ENCODE measurements at places on chromosomes 12 and 14. TPM values are rescaled to one million over a fixed set of nuclear protein-coding genes. Genes with fewer than 3 reads are reported as not detected.

GRCh38 chr12:10408842-10409241 is 715 bp downstream of the KLRC4 start:
- H3K4me3 ChIP-seq: no peak overlapping the region
- DNase-seq: no peak
- no peaks in the 10 kb centered on the region for H3K36me3 ChIP-seq
- no peaks in the 10 kb centered on the region for H3K4me1 ChIP-seq

DNA sequence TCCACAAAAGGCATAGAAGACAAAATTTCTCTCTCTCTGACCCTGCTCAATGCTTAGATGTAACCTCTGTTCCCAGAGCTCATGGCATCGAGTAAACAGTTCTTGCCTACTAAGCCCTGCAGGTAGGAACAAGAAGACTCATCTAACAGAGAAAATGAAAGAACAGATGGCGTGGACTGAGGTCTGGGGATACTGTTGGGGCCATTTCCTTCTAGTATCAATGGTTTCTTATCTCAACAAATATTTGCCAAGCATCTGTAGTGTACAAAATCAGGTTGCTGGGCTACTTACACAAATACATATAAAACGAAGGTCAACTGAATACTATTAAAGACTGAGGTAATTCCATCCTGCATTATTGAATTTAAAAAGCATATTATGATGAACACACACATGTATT is 93.3 kb downstream of the RIMBP2 start:
- H3K27me3 ChIP-seq: no peaks in the 10 kb centered on the region
- H3K4me3 ChIP-seq: no peak overlapping the region
- DNase-seq: no peak
- no peaks in the 10 kb centered on the region for H3K4me1 ChIP-seq
- no peaks in the 10 kb centered on the region for H3K36me3 ChIP-seq

- H3K27me3 ChIP-seq: no peaks in the 10 kb centered on the region
- H3K27ac ChIP-seq: no peak overlapping the region
- no peak overlapping the region for H3K4me3 ChIP-seq
- no peaks in the 10 kb centered on the region for H3K36me3 ChIP-seq
- DNase-seq: no peak
Measured at GRCh38 chr12:92596383-92596782, 106.4 kb upstream of the PLEKHG7 start.

DNA sequence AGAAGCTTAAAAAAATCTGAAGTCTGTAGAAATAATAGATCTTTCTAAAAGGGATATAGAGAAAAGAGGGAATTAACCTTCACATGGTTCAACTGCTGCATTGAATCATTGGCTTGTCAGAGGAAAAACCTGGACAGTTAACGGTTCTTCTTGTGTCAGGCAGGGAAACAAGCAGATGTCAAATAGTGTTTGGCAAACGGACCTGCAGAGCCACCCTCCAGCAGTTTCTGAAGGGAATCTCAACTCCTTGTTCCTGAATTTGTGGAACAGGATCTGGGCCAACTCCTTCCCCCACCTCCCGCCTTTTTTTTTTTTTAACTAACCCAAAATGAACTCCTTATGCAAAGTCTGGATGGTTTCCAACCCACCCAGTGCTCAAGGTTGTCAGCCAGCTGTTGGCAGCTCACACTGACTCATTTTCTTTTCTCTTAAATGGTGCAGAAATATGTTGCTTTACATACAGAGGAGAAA is 187.3 kb downstream of the CAND1 start:
- no peak overlapping the region for H3K27ac ChIP-seq
- DNase-seq: no peak
- H3K4me3 ChIP-seq: no peak overlapping the region
- no peaks in the 10 kb centered on the region for H3K4me1 ChIP-seq
- H3K36me3 ChIP-seq: no peaks in the 10 kb centered on the region
- no peaks in the 10 kb centered on the region for H3K27me3 ChIP-seq

DNA sequence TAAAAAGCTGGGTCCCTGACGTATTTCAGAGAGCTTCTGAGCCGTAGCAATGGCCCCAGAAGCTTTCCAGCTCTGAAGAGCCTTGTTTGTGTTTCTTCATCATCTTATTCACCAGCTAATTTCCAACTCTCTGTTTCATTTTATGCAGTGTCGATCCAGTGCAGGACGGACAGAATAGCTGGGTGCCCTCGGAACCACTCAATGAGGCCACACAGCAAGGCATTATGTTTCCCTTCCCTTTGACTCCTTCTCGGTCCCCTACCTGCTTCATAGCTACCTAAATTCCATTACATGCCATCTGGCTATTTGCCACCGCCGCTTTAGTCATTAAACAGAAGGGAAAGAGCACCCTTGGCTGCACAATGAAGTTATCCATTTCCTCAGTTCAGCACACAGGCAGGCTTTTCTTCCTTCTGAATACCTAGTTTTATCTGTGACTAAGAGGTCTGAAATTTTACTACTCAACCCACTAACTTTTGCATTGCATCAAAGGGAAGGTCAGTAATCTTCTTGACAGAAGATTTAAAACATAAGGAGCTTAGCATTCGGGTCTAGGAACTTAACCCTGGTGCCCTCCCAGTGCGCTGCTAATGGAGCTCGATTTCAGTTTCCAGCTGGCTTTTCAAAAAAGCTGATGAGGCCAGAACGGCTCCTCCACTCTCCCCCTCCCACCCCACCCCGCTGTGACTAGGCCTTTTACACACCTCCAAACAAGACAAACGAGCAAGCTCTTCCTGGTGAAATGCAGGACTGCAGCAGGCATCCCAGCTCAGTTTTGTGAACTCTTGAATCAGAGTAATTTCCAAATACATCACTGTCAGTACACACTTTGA is 176.8 kb downstream of the GXYLT1 start:
- peak overlapping the region; percentile 68 for H3K27ac ChIP-seq
- H3K4me1 ChIP-seq: peaks cover 18% of the 10 kb centered on the region
- peaks cover 5% of the 10 kb centered on the region for H3K36me3 ChIP-seq
- H3K4me3 ChIP-seq: peak overlapping the region; percentile 38
- peak; percentile 54 for DNase-seq
- H3K27me3 ChIP-seq: no peaks in the 10 kb centered on the region

DNA sequence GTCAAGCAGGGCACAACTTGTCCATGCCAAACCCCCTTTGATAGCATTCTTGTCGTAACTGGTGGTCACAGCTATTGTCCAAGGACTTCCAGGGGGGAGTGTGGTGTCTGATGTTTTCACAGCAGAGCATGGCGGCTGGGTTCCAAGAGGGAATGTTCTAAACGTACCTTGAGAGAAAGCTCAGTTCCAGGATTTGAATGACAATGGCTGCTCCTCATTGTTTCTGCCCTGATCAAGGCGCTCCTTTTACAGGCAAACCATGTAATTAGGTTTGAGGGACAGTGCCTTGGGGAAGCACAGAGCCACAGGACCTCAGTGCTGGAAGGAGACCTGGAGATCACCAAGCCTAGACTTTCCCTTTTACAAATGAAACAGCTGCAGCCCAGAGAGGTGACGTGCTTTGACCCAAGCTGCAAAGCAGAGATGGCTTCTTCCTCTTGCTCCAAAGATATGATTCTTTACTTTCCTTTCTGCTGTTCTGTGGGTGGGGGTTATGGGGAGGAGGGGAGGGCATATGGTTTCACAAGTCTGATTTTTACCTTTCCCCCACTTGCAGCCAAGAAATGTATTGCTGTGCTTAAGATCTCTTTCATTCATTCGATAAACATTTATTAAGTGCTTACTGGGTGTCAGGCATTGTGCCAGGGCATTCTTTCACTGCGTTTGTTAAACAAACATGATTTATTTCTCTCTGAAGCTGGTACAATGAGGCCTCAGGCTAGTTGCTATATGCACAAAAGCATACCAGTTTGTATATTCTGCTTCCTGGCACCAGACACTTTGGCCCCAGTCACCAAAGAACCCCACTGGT is 172.8 kb downstream of the KTN1 start:
- no peak overlapping the region for H3K4me3 ChIP-seq
- peaks cover 51% of the 10 kb centered on the region for H3K4me1 ChIP-seq
- H3K36me3 ChIP-seq: no peaks in the 10 kb centered on the region
- no peaks in the 10 kb centered on the region for H3K27me3 ChIP-seq
- H3K27ac ChIP-seq: no peak overlapping the region
- peak; percentile 78 for DNase-seq

RHEBL1 gene
- 2.0 TPM for total RNA-seq

PLEKHD1 gene
- total RNA-seq: 0.73 TPM

ALX1 gene
- 2.9 TPM for total RNA-seq

PIANP gene
- not detected for total RNA-seq

SALL2 gene
- 3.5 TPM for total RNA-seq

SIRT4 gene
- total RNA-seq: 1.6 TPM

Measured in Calu3 (cell line).